ENCODE measurements at places on chromosomes 5 and 9.

DNA sequence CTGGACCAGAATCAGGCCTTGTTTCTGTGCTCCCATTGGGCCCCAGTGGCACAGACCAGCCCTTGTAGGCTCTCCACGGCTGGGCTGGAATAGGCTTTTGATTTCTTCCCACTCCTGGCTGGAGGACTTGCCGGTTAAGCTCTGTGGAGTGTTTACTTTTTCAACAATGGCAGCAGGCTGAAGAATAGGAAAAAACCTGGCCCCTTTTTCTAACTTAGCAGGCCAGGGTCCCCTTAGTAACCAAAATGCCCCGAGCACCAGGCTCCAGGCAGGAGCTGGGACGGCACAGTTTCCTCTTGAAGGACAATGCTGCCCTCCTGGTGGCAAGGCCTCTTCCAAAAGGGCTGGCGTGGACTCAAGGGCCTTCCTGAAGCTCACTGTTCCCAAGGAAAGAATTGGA lies 230.3 kb downstream of the CRB2 start:
- no peaks in the 10 kb centered on the region for H3K4me1 ChIP-seq
- H3K36me3 ChIP-seq: peaks cover 8% of the 10 kb centered on the region
- H3K4me3 ChIP-seq: no peak overlapping the region
- no peak for DNase-seq

- no peak overlapping the region for H3K4me3 ChIP-seq
- no peak for DNase-seq
- peaks cover 12% of the 10 kb centered on the region for H3K4me1 ChIP-seq
These were observed 82.5 kb upstream of the UBTD2 start for GRCh38 chr5:172365948-172366608.

GRCh38 chr9:4339836-4340560 lies 40.1 kb upstream of the GLIS3 start:
- DNase-seq: no peak
- H3K4me1 ChIP-seq: peaks cover 7% of the 10 kb centered on the region
- H3K27me3 ChIP-seq: peaks cover 2% of the 10 kb centered on the region
- no peaks in the 10 kb centered on the region for H3K36me3 ChIP-seq
- no peak overlapping the region for H3K27ac ChIP-seq
- no peak overlapping the region for H3K4me3 ChIP-seq

- no peaks in the 10 kb centered on the region for H3K4me1 ChIP-seq
- no peak overlapping the region for H3K27ac ChIP-seq
- H3K36me3 ChIP-seq: no peaks in the 10 kb centered on the region
- no peak for DNase-seq
- no peaks in the 10 kb centered on the region for H3K27me3 ChIP-seq
These were observed 233.1 kb downstream of the FANCC start for GRCh38 chr9:95084254-95084934.

DNA sequence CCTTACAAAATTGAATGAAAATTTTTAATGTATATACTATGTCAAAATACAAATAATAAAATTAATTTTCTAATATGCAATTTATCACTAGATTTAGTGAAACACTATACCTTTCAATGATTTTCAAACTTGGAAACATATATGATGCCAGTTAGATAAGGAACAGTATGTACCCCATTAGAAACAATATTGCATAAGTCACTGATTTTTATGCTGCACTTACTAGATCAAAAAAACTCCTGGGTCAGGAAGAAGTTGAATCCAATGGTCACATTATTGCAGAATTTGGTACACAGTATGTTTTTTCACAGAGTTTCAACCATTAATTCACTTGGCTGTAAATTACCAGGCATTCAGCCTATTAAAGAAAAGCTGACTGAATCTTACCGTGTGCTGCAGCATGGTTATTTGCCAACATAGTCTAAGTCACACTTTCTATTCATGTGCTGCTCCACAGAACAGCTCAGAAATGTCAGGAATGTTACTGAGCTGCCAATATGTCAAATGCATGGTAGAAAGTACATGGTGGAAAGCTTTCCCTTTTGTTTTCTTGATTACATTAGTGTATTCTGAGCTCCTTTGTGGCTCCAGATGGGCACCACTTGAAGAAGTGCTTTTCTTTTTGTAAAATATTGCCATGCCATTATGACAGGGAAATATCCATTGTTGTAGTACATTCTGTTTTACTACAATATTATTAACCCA lies 9.9 kb upstream of the PRR16 start:
- DNase-seq: no peak
- no peak overlapping the region for H3K27ac ChIP-seq
- no peaks in the 10 kb centered on the region for H3K36me3 ChIP-seq

DNA sequence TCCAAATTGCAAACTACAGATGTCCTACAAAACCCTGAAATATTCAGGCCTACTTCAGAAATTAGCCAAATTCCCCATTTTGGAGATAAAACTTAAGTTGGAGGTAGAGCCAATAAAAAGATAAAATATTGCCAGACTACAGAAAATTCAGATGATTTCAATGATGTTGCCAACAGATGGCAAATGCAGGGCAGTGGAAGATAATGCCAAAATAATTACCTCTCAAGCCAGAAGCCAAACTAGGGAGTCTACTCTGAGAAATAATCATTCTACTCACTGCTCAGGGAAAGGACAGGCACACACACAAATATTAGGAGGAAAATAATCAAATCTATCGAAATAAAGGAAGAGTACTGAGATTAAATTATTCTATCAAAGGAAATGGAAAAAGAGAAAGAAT lies 347.5 kb upstream of the CCNG1 start:
- no peaks in the 10 kb centered on the region for H3K27me3 ChIP-seq
- no peaks in the 10 kb centered on the region for H3K4me1 ChIP-seq
- H3K27ac ChIP-seq: no peak overlapping the region
- H3K36me3 ChIP-seq: no peaks in the 10 kb centered on the region

DNA sequence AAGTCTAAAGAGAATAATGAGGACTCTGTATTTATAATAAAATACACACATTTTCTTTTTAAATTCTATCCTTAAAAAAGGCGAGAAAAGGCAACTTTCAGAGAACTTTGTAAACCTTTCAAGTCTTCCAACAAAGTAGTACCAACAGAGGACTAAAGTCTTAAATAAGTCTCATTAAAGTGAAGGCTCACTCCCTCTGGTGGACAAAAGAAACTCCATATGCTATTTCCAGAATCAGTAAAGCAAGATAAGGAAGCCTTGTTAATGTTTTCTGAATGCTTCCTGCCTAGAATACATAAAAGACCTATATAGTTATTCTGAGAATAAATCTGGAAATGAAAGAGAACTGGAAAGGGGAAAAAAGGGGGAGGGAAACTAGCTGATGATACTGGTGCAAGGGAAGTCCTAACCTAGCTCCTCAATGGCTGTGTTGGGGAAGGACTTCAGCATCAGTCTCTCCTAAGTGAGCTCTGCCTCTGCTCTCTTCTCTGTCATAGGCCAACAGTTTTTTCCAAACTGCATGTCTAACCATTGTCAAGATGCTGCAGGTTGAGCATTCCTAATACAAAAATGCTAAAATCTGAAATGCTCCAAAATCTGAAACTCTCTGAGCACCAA lies 7.2 kb downstream of the HMGCS1 start:
- H3K27me3 ChIP-seq: no peaks in the 10 kb centered on the region
- H3K27ac ChIP-seq: peak overlapping the region; percentile 46
- DNase-seq: no peak
- H3K36me3 ChIP-seq: peaks cover 24% of the 10 kb centered on the region

- peaks cover 20% of the 10 kb centered on the region for H3K4me1 ChIP-seq
- no peaks in the 10 kb centered on the region for H3K27me3 ChIP-seq
- no peak for DNase-seq
- peak overlapping the region; percentile 44 for H3K4me3 ChIP-seq
- H3K36me3 ChIP-seq: no peaks in the 10 kb centered on the region
- H3K27ac ChIP-seq: no peak overlapping the region
These were observed 11.2 kb downstream of the CDHR2 start for GRCh38 chr5:176560364-176560763.

- no peak overlapping the region for H3K27ac ChIP-seq
- peaks cover 1% of the 10 kb centered on the region for H3K36me3 ChIP-seq
- no peak for DNase-seq
- peaks cover 10% of the 10 kb centered on the region for H3K4me1 ChIP-seq
These were observed 2.8 kb upstream of the IL5 start for GRCh38 chr5:132546108-132546507.

DNA sequence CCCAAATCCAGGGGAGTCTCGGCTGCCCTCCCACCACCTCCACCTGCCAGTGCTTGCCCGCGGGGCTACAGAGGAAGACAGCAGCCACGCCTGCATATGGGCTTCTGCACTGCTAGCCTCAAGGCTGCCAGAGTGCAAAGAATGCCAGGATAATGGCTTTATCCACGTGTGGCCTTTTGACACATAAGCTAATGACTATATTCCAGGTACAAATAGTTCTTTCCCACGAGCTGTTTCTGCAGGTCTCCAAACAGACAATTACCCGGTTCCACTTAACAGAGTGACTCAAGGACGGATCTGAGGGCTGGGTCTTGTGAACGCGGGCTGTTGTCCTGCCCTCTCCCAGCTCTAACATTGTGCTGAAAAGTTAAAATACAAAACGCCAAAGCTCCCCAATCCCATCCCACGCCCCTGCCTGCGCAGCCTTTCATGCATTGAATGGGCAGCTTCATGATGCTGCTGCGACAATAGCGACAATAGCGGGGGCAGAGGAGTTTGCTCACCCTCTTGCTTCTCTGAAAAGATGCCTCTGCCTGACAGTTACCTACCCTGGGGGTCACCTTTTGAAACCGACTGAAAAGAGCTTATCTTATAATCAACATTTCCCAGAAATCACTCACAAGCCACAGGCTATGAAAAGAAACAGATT lies 39.1 kb upstream of the MSH3 start:
- H3K27ac ChIP-seq: no peak overlapping the region
- no peak for DNase-seq
- peaks cover 20% of the 10 kb centered on the region for H3K36me3 ChIP-seq
- no peak overlapping the region for H3K4me3 ChIP-seq
- H3K27me3 ChIP-seq: no peaks in the 10 kb centered on the region

DNA sequence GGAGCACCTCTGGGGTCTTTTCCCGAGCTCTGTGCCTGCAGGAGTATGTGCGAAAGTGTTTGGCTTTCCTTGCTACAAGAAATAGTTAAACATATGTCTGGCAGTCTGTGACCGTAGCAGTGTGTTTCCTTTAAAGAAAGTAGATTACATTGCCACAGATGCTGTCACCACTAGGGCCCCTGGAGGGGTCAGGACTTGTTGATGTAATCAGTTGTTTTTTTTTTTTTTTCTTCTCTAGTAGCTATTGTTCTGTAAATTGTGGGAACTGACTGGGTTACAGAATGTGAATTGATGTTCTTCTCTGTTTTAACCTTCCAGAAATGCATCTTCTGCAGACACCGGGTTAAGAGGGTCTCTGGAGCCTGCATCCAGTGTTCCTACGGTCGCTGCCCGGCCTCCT lies 345.6 kb downstream of the KDM4C start:
- no peaks in the 10 kb centered on the region for H3K4me1 ChIP-seq
- no peak overlapping the region for H3K27ac ChIP-seq
- no peak for DNase-seq
- H3K4me3 ChIP-seq: no peak overlapping the region
- H3K36me3 ChIP-seq: peaks cover 59% of the 10 kb centered on the region
- no peaks in the 10 kb centered on the region for H3K27me3 ChIP-seq

DNA sequence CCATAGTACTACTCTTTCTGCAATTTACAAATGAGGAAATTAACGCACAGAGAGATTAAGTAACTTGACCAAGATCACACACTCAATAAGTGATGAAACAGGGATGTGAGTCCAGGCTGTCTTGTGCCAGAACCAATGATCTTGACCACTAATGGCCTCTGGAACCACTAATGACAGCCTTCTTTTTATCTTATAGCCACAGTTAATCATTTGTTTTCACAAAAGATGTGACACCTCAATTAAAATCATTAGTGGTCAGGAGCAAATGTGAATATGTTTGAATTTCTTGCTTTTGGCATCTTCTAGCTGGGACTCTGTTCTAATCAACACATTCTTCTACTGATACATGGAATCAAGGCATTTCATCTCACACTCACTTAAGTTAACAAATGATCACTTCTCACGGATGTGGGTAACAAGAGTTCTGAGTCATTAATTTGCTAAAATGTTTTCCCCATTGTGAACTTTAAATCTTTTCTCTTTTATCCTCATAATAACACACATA lies 102.7 kb upstream of the CD180 start:
- peaks cover 2% of the 10 kb centered on the region for H3K27me3 ChIP-seq
- H3K36me3 ChIP-seq: no peaks in the 10 kb centered on the region
- H3K4me1 ChIP-seq: no peaks in the 10 kb centered on the region

GRCh38 chr9:462606-463005 lies 247.9 kb downstream of the DOCK8 start:
- peaks cover 34% of the 10 kb centered on the region for H3K4me1 ChIP-seq
- peak overlapping the region; percentile 60 for H3K27ac ChIP-seq
- H3K4me3 ChIP-seq: no peak overlapping the region
- no peaks in the 10 kb centered on the region for H3K27me3 ChIP-seq
- DNase-seq: no peak
- peaks cover 45% of the 10 kb centered on the region for H3K36me3 ChIP-seq

DNA sequence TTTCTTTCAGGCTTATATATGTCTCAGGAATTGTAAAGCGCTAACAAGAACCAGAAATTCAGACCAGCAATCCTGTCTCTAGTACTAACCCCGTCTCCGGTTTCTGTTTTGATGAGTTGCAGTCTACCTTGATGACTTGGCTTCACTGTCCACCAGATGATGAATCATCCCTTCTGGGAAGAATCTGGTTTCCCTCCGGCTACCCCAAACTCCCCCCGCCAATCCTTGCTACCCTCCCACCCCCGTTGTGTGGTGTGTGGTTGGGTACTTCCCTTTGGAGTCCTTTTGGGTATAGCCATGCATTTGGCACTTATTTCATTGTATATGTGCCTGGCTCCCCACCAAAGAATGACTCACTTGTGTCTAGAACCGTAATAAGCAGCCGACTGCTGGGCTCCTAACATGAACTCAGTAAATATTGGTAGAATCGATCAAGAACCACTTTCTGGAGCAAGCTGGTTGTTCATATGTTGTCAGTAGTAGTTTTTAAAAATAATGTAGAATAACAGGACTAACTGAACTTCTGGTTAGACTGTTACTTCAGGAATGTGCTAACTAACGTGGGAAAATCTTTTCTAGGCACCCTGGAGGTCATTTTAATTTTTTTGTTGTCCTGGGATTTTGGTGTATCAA lies 8.3 kb upstream of the TGFBI start:
- H3K27me3 ChIP-seq: peaks cover 18% of the 10 kb centered on the region
- H3K4me1 ChIP-seq: no peaks in the 10 kb centered on the region
- H3K36me3 ChIP-seq: no peaks in the 10 kb centered on the region
- H3K27ac ChIP-seq: no peak overlapping the region
- no peak overlapping the region for H3K4me3 ChIP-seq

DNA sequence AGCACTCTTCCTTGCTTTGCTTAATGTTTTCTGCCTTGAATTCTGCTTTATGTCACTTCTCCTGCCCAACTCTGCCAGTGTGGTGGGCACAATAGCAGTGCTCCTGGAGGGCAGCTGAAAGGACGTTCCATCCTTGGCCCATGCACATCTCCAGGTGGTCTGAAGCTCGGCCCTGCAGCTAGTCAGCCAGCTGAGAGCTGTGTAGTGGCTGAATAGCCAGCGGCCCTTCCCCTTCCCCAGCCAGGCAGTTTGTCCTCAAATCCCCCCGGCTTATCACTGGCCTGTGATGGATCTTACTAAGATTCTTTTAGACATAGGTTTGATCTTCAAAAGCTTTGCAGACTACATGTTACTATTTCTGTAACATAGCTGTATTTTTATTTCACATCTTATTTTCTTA lies 42.7 kb upstream of the ANGPTL2 start:
- no peak overlapping the region for H3K4me3 ChIP-seq
- H3K4me1 ChIP-seq: peaks cover 17% of the 10 kb centered on the region
- H3K27ac ChIP-seq: no peak overlapping the region
- no peaks in the 10 kb centered on the region for H3K36me3 ChIP-seq
- DNase-seq: peak; percentile 6

Measured in activated naive CD8-positive, alpha-beta T cell treated with anti-CD3 and anti-CD28 coated beads, Interleukin-2, amount 10 ng/mL, durations not matched to agents 7 days and 5 days (primary cell).